ENCODE measurements at places on chromosomes 2 and 18.

DNA sequence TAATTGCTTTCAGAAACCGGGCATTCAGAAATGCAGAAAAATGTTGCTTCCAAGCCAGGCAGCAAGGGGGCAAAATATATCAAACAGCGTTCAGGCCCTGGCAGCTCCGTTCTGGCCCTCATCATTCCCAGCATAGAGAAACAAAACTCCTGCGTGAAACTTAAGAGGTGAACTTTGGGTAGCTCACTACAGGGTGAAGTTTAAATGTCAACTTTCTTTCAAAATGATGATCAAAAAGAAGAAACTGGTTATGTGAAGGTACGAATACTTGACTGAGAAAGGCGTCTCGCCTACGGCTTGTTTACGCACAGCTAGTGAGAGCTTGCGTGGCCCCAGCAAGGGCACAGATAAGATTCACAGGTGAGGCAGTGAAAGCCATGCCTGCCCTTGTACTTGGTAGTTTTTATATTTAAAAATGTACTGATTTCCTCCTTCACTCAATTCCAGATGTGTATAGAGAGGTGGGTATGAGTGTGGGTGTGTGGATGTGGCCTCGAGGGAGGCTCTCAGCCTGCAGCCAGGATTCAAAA, 127.5 kb downstream of the NFATC1 start:
- no peak for DNase-seq

DNA sequence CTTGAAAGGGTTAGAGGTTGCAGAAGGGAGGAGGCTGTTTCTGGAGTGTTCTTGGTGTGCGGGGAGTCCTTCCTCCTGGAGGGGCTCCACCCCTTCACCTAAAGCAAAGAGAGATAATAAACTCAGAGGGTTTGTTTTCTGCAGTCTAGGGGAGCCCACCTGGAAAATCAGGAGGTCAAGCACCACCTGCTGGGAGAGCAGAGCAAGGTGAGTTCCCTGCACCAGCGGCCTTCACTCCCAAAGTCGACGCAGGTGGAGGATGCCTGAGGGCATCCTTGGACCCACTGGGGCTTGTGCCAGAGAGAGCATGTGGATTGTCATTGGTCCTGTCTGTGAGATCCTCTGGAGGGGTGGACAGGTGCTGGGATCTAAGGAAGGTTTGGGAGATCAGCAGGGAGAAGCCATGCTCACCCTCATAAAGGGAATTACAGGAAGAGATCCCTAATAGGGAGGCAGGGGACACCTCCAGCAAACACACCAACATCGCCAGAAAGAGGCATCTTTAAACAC, 116.7 kb downstream of the KCNF1 start:
- DNase-seq = no peak

DNA sequence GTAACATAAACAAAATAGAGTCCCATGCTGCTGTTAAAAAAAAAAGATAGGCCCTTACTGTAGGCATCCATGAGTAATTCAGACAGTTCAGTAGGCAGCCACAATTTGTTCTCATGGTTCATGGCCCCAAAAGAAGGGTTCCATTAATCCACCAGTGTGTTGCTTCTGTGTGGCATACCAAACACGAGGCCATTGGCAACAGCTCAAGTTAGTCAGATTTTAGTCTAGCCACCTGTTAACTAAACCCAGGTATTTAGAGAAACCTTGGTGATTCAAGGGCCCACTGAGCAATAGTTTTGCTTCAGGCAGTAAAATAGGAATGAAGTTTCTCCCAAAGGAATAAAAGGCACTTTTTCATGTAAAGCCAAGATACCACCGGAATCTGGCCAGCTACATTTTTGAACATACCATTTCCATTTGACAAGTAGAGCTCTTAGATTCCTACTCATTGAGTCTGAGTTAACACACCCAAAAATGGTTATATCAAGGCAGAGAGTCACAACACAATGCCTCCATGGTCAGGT, 80.1 kb upstream of the SRD5A2 start:
- no peak for DNase-seq

GRCh38 chr2:200600549-200601225, 14.9 kb downstream of the AOX1 start:
- no peak for DNase-seq

GRCh38 chr2:150465703-150466569, 21.5 kb downstream of the RND3 start:
- DNase-seq = no peak

Data from activated T-helper 1 cell treated with anti-CD3 and anti-CD28 coated beads, Interleukin-2, amount 50 U/mL, for 16 hours (primary cell).